ENCODE measurements at places on chromosomes 6 and 20. TPM values are rescaled to one million over a fixed set of nuclear protein-coding genes. Genes with fewer than 3 reads are reported as not detected.
A peak's percentile ranks its signal among the peaks of the same experiment; 100 is the strongest.

Gene CLPSL2
- not detected for polyA plus RNA-seq

Gene COL21A1
- polyA plus RNA-seq: 101 TPM

DNA sequence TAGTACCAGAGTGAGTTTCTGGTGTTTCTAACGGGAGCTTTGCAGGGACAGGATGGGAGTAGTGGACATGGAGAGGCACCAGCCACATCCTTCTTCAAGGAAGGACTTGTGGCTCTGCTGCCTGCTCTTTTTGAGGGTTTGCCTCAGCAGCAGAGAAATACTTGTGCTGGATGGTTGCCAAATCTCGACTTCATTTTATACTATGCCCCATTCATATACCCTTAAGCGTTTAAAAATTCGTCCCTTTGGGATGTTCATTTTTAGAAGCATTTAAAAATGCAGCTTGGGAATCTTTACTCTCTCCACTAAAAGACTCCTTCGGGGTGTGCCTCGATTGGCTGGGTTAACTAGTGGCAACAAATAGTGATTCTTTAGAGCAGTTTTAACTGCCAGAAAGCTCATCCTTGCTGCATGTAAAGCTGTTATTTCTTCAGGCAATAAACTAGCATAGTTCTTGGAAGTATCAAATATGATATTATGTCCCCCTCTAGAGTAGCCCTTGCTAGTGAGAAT is 126.5 kb upstream of the B3GAT2 start:
- no peak for DNase-seq

- peak; percentile 16 for DNase-seq
Observed at GRCh38 chr20:1803061-1803931, 91.9 kb upstream of the SIRPA start.

Gene MED23
- 23.7 TPM for polyA plus RNA-seq

DNA sequence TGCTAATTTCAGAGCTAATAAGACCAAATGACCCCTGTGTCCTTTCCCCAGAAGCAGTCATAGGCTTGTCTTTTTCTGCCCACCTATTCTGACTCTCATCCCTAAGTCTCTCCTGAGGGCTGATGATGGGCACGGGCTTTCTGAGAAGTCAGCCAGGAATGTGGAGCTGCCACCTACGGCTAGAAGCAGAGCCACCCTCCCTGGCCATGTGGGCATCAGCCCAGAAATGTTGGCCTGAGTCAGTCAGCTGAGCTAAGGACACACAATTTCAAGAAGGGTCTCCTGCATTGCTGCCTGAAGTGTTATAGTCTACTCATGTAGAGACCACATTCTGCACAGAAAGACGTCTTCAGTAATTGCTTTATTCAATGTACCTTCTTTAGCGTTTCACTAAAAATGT is 17.1 kb downstream of the MYLIP start:
- DNase-seq: no peak

Gene SLC32A1
- not detected for polyA plus RNA-seq

GRCh38 chr6:109297406-109298110 is 84.7 kb downstream of the CD164 start:
- DNase-seq: no peak

Gene TPD52L1
- 46.1 TPM for polyA plus RNA-seq

DNA sequence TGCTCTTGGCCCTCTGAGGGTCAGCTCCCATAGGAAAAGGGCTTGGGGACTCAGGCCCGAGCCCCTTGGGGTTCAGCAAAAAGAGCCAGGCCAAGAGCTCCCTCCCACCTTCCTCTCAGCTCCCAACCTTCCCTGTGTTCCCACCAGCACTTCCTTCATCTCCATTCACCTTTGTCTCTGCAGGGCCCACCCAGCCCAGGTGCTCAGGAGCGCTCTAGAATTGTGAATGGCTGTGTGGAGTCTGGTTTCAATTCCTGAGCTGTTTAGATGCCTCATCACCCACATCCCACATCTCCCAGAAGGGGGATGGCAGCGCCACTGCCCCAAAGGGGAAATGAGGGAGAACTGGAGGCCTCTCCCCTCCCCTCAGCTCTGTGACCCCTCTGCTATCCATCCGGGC is 7.7 kb downstream of the GRM4 start:
- DNase-seq: no peak

Gene SNAP91
- 1.8 TPM for polyA plus RNA-seq

Gene DEFB124
- polyA plus RNA-seq: 1.3 TPM

Gene GSTA1
- polyA plus RNA-seq: not detected

DNA sequence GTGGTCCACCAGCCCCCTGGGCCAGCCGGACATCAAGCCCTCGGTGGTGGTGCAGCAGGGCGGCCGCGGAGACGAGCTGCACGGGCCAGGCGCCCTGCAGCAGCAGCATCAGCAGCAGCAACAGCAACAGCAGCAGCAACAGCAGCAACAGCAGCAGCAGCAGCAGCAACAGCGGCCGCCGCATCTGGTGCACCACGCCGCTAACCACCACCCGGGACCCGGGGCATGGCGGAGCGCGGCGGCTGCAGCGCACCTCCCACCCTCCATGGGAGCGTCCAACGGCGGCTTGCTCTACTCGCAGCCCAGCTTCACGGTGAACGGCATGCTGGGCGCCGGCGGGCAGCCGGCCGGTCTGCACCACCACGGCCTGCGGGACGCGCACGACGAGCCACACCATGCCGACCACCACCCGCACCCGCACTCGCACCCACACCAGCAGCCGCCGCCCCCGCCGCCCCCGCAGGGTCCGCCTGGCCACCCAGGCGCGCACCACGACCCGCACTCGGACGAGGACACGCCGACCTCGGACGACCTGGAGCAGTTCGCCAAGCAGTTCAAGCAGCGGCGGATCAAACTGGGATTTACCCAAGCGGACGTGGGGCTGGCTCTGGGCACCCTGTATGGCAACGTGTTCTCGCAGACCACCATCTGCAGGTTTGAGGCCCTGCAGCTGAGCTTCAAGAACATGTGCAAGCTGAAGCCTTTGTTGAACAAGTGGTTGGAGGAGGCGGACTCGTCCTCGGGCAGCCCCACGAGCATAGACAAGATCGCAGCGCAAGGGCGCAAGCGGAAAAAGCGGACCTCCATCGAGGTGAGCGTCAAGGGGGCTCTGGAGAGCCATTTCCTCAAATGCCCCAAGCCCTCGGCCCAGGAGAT is 1.0 kb downstream of the POU3F2 start:
- no peak for DNase-seq

Gene MICA
- 5.1 TPM for polyA plus RNA-seq

Gene ESR1
- polyA plus RNA-seq: 3.0 TPM

GRCh38 chr20:48340883-48341281 is 486.9 kb downstream of the PREX1 start:
- DNase-seq: no peak

DNA sequence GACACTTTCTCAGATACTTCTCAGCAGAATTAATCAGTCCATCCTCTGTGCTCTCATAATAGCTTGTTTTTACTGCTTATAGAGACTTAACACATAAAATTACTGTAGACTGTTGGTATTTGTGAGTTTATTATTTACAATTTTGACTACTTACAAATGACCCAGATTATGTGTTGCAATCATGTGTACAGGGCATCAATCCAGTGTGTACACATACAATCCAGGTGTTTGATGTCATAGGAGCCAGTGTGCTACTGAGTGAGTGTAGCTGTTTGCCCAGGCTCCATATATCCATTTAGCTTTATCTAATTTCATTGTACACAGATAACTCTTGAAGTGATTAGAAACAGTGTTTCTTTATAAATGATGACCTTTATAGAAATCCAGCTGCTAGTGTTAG is 31.3 kb downstream of the TRMT11 start:
- no peak for DNase-seq

Gene ZSCAN26
- polyA plus RNA-seq: 18.3 TPM

GRCh38 chr6:19311786-19312185 is 525.4 kb upstream of the ID4 start:
- no peak for DNase-seq

DNA sequence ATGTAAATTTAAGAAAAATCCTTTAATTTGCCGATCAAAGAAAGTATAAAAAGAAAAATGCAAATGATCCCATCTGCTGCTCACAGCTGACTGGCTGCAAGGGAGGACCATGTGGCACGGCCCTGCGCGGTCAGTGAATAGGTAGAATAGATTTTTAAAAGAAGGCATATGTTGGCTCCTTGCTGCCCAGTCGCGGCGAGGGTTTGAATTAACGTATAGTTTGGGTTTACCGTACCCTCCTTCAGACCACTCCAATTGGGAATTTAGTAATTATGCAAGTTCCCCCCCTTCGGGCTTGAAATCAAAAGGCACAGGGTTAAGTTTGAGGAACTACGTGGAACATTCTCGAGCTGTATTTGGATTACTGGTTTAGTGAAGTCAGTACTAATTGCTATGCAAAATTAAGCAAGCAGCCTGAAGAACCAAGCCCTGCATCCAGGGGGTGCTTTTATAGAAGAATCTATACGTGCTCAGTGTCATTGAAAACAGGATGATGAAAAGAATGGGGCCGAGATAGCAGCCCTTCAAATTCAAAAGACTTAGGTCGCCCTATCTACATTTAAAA is 1.1 kb upstream of the BEND3 start:
- DNase-seq: no peak

DNA sequence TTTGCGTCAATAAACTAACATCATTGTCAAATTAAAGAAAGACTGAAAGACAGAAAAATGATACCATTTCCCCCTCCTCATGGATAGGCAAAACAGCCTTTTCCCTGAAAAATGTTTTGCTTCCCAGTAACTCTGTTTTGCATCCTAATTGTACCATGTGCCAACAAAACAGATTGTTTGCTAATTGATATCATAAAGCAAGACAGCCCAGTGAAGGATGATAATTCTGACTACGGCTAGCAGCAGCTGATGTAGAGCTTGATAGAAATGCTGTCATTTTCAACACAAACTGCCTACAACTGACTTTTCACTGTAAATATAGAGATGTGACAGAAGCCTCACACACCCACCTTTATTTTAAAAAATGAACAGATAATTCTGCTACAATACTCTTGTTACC is 1061.6 kb downstream of the HACE1 start:
- no peak for DNase-seq

Gene HTR1E
- polyA plus RNA-seq: not detected

DNA sequence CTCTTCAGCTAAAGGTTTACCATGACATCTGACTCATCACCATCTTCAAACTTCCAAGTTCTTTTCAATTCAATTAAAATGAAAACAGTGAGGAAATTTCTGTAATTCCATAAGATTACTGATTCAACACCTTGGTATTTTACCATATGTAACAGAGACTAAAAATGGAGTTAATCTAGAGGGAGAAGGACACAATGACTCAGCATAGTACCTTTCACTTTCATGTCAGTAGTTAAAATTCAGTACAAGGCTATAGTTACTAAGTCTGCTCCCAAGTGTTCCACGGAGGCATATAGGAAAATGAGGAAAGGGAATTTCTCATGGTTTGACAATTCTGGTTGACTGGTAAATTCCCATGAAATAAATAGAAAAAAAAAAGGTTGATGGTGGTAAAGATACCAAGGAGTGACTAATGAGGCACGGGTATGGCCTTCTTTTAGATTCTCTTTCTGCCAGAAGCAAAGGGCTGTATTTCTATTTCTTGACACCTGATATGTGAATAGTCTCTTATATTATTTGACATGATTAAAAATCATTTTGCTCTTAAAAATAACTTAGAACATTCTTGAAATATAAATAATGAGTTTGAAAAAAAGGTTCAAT is 526.7 kb upstream of the ADGRB3 start:
- no peak for DNase-seq

Gene ZSCAN31
- polyA plus RNA-seq: 8.5 TPM

- DNase-seq: no peak
Observed at GRCh38 chr6:41694815-41695526, 40.4 kb downstream of the TFEB start.

DNA sequence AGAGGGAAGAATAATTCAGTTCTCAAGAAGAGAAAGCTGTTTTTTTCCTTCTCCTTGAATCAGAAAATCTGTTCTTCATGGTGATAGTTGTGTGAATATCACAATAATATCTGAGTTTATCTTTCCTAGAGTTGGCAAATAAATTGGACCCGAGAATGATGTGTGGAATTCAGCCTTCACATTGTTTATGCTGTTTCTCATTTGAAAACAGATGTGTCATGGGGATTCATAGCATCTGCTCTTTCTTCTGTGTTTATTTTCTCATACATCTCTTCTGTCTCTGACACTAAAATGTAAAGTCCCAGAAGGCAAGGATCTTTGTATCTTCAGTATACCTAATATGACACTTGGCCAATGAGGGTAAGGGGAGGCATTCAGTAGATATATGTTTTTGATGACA is 103.6 kb upstream of the SGK1 start:
- DNase-seq: no peak

Gene TCF21
- polyA plus RNA-seq: not detected

GRCh38 chr6:111356551-111356950 is 126.5 kb downstream of the REV3L start:
- DNase-seq: no peak

GRCh38 chr20:49594143-49594930 is 26.4 kb upstream of the PTGIS start:
- DNase-seq: peak; percentile 67

- no peak for DNase-seq
Observed at GRCh38 chr6:33175436-33176069, 16.7 kb downstream of the COL11A2 start.

DNA sequence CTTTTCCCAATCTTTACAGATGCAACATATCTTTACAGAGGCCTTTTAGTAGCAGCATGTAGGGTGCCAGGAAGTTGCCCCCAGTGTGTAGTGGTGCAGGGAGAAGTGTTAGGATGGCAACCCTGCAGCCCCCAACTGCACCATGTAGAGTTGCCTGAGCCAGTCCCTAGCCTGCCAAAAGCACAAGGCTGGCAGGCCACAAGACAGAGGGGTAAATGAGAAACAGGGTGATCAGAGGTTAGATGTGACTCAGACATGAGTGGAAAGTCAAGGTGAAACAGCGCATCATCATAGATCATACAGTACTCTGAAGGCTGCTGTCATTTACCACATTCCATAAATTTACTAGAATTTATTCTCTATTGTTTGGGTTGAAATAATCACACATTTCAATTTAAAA is 467.5 kb downstream of the PRKN start:
- DNase-seq: no peak

GRCh38 chr20:31473331-31474096 is 1.4 kb downstream of the DEFB124 start:
- no peak for DNase-seq

DNA sequence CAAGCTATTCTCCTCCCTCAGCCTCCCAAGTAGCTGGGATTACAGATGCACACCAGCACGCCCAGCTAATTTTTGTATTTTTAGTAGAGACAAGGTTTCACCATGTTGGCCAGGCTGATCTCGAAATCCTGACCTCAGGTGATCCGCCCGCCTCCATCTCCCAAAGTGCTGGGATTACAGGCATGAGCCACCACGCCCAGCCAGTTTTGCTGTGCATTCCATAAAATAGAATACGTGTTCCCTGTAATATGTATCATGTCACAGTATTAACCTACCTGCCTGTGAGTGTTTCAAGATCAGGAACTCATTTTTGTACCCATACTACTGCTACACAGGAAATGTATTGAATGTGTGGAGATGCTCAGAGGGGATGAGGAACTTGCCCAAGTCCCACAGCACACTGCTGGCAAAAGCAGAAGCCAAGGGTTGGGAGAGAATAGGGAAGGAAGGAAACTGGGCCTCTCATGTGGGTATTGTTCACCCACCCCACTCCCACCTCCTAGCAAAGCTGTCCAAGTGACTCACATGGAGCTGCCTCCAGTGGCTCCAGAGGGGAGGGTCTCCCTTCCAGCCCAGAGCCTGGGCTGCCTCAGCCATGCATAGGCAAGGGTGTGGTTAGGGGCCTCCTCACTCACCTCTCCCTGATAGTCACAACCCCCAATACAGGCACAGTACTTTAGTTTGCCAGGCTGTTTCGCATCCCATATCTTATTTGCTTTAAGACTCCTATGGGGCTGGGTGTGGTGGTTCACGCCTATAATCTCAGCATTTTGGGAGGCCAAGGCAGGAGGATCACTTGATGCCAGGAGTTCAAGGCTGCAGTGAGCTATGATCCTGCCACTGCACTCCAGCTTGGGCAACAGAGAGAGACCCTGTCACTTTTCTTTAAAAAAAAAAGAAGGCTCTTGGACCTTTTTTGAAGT is 9.4 kb downstream of the HM13 start:
- no peak for DNase-seq
